ENCODE measurements at places on chromosomes 4 and X. TPM values are rescaled to one million over a fixed set of nuclear protein-coding genes. Genes with fewer than 3 reads are reported as not detected.

The TRAM1L1 gene
- 3.4 TPM for total RNA-seq

The STPG2 gene
- 0.13 TPM for total RNA-seq

The FAM120C gene
- 9.6 TPM for total RNA-seq

The BMX gene
- total RNA-seq: not detected

The NEXMIF gene
- 1.5 TPM for total RNA-seq

The DRD5 gene
- 0.20 TPM for total RNA-seq

The UGT2A1 gene
- total RNA-seq: not detected
